ENCODE measurements at places on chromosomes 6 and 20.
A peak's percentile ranks its signal among the peaks of the same experiment; 100 is the strongest.

GRCh38 chr20:22901164-22901563 lies 133.9 kb upstream of the SSTR4 start:
- DNase-seq = no peak

- no peak for DNase-seq
Observed at GRCh38 chr6:106694343-106694742, 65.0 kb downstream of the QRSL1 start.

- DNase-seq = no peak
Observed at GRCh38 chr6:4999586-4999985, 4.3 kb downstream of the RPP40 start.

- no peak for DNase-seq
Observed at GRCh38 chr6:26215585-26216358, 128.5 kb downstream of the HFE start.

DNA sequence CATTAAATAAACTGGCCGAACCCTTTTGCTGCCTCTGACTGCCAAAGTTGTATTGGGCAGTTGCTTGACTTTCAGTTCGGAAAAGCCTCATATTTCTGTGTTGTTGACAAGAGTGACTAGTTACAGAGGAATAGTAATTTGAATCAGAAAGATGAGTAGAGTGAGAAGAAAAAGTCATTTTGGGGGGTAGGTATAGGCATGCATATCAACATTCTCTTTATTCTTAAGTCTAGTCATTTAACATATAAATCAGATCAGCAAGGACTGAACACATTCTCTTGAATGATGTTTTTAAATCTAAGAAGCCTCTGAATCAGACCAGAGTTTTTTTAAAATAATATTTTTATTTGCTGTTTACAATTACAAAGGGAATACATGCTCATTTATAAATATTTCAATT lies 4.9 kb upstream of the LMBRD1 start:
- no peak for DNase-seq

DNA sequence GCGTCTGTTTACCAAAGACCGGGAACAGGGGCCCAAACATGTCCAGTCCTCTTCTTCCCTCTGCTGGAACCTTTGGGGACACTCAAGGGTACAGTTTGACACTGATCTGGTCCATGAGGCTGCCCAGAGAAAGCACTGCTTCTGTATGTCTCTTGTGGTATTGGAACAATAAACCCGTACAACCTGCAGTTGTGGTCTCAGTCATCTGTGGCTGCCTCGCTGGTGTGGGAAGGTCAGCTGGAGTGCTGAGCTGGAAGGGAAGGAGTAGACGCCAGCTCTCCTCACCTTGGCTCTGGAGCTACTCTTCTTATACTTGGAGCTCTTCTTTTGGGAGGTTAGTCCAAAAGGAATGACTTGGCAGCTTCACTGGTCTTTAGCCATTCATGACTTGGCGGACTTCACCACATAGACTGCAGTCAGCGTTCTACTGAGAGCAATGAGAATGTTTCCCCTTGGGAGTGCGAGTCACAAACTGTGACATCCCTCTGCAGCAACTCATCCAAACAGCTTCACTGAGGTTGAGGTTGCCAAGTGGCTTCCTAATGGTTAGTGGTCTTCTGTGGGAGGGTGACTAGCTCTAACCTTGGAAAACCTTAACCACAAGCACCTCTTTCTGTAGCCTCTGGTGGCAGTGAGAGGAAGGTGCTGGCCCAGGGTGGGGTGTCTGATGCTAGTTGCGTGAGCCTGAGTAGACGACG lies 81.2 kb downstream of the ASXL1 start:
- DNase-seq = no peak

DNA sequence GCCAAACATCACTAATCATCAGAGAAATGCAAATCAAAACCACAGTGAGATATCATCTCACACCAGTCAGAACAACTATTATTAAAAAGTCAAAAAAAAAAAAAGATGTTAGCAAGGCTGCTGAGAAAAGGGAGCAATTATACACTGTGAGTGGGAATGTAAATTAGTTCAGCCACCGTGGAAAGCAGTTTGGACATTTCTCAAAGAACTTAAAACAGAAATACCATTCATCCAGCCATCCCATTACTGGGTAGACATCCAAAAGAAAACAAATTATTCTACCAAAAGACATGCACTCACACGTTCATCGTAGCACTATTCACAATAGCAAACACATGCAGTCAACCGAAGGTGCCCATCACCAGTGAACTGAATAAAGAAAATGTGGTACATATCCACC lies 213.9 kb downstream of the TTLL2 start:
- DNase-seq = no peak

DNA sequence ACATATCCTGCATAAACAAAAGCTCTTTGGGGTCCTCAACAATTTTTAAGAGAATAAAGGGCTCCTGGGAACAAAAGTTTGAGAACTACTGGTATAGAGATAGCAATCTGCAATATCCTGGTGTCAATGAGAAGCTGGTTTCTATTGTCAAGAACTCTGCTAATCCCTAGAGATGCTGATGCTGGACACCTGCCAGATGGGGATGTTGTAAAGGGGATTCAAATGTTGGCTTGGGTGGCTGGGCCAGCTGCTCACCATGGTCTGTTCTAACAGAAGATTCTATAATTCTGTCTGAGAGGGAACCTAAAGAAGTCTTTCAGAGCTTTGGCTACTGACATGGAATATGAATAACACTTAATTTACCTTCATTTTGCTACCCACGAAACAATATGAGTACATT lies 137.8 kb downstream of the BTBD9 start:
- DNase-seq = no peak

DNA sequence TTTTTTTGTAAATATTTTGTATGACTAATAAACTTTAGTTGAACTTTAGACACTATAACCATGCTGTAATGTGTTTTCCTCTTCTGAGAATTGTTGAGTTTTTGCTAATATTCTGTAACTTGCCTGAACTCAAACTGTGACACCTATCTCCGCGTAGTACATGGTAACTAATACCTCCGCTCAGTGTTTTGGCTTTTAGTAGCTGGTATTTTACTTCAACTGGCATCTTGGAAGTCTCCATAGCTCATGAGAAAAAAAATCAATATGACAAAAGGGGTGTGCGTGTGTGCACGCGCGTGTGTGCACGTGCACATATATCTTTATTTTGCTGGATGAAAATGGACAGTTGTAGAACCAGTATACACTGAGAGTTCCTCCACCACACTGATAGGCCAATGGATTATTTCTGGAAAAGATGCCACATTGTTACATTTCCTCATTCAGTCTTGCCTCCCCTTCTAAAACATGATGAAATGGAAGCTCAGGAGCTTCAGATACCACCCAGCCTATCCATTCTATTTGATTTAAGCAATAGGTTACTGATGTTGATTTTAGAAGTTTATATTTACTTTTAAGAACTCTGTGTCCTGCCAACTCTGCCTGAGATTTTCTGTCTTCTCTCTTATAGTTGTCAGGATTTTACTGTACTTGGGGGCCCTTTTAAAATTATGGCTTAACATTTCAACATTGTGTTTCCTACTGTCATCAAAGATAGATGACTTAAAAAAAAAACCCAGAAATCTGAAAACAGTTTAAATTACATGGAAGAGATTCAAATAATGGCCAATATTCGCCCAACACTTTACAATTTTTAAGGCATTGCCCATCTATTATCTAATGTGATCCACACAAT lies 16.3 kb upstream of the ADGRG6 start:
- DNase-seq = no peak

DNA sequence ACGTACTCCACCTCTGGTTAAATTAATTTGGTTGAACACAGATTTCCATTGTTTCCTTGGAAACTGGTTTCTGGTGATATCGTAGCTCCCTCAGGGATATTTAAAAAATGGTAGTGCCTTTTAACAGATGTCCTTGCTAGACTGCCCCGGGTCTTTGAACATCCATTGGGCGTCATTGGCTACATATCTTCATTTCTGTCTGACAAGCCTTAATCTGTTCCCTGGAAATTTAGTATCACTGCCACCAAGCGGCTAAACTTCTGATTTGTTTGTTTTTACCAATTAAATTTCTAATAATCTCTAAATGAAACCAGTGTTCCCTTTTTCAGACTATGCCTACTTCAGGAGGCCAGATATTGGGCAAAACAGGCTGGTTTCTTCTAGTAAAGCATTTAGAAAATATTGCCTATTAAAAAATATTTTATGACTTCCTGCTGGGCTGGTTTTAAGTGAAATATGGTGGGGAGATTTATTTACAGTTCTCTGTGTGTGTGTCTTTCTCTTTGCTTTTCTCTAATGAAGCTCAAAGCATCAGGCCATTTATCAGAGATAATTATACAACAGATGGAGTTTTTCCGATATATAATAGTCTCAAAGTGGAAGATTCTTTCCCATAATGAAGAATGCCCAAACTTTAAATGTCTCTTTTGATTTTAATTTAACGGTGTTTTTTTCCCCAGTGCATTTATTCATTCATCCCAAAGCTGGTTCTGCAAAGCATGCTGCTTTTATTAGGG lies 249.5 kb downstream of the ZFAND3 start:
- no peak for DNase-seq

DNA sequence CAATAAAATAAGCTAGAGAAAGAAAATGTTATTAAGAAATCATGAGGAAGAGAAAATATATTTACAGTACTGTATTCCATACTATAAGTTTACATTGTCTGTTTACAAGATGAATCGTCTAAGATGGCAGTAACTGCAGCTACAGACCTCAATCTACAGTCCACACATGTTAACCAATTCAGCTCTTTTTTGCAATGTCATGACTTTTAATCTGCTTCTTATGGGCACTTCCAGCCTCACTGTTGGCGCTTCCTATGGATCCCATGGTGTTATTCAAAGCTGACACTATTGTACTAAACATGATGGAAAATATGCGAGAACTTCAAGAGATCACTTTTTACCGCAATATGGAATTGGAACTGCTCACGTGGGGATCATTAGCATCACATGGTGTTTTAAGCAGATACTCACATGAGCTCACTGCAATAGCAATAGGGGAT lies 451.5 kb upstream of the CITED2 start:
- no peak for DNase-seq

DNA sequence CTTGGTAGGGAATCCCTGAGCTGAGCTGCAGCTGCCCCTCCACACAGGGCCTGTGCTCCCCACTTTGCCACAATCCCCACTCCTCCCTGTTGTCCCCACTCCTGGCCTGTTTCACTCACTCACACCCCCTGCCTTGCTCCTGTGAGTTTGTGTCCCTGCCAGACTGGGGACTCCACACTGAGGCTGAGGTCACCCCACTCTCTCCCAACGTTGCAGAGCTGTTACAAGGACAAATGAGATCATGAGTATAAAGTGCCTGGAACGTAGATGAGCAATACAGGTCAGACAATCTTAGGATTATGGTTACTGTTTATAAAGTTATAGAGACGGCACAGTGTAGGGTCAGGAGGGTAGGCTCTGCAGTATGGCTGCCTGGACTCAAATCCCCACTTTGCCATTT lies 426.0 kb upstream of the SULF2 start:
- DNase-seq = no peak

DNA sequence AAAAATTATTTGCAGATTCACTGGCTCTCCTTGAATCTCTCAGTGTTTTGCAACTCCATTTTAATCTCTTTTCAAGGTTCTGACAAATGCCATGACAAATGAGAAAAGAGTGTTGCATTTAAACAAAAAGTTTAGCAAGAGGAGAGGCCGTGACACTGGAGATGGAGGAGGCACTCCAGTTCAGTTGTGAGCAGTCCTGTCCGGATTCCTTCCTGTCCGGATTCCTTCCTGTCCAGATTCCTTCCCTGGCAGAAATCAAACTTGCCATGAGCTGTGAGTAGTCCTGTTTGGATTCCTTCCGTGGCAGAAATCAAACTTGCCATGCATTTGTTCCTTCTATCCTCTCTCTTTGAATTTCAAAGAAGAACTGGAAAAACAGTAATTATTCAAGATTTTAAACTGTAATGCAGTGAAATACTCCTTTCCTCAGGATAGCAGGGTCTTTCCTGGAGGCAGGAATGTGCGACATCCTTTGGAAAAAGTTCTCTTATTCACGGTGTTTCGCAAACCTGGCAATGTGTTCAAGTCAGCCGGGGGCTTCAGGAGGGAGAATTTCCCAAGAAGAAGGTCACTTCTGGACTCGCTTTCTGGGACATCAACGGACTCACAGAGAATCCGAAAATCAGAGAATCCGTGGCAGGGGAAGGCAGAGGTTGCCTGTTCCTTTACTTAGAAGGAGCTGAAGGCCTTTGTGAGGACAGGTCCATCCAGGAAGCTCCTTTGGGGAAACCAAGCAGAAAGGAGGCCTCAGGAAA lies 48.7 kb upstream of the DACT2 start:
- DNase-seq = no peak

DNA sequence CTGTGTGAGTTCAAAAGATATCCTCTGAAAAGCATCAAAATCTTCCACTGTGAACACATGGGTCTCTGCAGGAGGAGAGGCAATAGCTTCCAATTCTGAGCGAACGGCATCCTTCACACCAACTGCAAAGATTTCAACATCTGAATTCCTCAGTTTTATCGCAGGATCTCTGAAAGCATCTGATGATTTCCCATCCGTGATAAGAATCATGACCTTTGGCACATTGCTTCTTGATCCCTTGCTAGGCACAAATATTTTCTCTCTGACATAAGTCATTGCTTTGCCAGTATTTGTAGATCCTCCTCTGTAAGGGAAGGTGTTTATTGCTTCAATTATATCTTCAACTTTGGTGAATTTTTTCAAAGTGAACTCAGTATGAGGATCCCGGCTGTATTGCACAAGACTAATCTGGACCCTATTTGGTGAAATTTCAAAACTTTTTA lies 22.7 kb downstream of the COL12A1 start:
- DNase-seq = peak; percentile 24

- DNase-seq = no peak
Observed at GRCh38 chr6:156279261-156279969, 497.8 kb upstream of the ARID1B start.

GRCh38 chr6:159104931-159105330 lies 60.1 kb upstream of the TAGAP start:
- DNase-seq = no peak

- no peak for DNase-seq
Observed at GRCh38 chr6:157767775-157768156, 55.3 kb upstream of the SNX9 start.
